ENCODE measurements at places on chromosomes 12 and 14.

GRCh38 chr12:10169104-10169503, 2.8 kb downstream of the OLR1 start:
- no peak for DNase-seq

GRCh38 chr14:97978341-97978740, 1181.2 kb downstream of the VRK1 start:
- DNase-seq, result peak; percentile 84

GRCh38 chr14:64388533-64389285, 556 bp downstream of the MTHFD1 start:
- peak; percentile 66 for DNase-seq

DNA sequence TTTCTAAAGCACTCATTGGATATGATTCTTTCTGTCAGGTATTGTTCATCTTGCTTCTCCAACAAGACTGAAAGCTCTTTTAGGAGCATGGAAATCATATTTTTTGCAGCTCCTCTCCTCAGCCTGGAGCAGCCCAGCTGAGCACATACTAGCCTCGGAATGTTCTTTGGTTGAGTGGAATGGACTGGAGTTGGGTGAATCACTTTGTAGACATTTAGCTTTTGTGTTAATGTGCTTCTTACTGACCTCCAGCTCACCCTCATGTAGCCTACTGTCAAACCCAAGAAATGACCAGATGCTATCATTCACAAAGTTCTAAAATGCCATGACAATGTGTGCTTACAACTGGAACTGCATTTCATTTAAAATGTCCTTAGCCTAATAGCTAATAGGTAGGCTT, 161.1 kb downstream of the NUAK1 start:
- no peak for DNase-seq

DNA sequence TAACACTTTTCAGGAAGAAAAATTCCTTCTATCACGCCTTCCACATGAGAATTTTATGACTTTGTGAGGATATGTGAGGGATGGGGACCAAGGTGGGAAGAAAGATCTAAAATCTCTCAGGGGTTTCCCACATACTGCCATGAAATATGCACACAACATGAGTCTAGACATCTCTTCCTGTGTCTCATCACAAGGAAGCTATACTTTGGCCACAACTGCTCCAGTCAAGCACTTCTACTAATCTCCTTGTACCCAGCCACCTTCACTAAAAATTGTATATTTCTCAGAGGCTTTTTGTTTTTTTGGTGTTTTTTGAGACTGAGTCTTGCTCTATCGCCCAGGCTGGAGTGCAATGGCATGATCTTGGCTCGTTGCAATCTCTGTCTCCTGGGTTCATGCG, 3.2 kb downstream of the OSBPL8 start:
- no peak for DNase-seq

GRCh38 chr12:131775392-131776236, 52.6 kb upstream of the MMP17 start:
- DNase-seq, result no peak

DNA sequence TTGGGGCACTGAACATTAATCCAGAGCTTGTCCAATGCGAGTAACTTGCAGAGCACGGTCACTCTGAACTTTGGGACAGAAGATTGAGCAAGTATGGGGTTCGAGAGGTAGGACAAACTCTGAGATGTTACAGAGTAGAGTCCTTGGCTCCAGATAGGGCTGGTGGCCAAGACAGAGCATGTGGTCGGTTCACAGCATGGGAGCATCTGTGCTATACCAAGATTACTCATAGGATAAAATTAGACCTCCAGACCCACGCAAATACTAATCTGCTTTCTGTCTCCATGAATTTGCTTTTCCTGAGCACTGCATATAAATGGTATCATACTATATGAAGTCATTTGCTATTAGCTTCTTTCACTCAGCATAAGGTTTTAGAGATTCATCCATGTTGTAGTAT, 93.4 kb upstream of the TBX5 start:
- DNase-seq, result no peak

- no peak for DNase-seq
These were observed 32.9 kb upstream of the EEA1 start for GRCh38 chr12:92961949-92962348.

GRCh38 chr12:46573347-46573658, 200.7 kb upstream of the SLC38A2 start:
- DNase-seq, result no peak

DNA sequence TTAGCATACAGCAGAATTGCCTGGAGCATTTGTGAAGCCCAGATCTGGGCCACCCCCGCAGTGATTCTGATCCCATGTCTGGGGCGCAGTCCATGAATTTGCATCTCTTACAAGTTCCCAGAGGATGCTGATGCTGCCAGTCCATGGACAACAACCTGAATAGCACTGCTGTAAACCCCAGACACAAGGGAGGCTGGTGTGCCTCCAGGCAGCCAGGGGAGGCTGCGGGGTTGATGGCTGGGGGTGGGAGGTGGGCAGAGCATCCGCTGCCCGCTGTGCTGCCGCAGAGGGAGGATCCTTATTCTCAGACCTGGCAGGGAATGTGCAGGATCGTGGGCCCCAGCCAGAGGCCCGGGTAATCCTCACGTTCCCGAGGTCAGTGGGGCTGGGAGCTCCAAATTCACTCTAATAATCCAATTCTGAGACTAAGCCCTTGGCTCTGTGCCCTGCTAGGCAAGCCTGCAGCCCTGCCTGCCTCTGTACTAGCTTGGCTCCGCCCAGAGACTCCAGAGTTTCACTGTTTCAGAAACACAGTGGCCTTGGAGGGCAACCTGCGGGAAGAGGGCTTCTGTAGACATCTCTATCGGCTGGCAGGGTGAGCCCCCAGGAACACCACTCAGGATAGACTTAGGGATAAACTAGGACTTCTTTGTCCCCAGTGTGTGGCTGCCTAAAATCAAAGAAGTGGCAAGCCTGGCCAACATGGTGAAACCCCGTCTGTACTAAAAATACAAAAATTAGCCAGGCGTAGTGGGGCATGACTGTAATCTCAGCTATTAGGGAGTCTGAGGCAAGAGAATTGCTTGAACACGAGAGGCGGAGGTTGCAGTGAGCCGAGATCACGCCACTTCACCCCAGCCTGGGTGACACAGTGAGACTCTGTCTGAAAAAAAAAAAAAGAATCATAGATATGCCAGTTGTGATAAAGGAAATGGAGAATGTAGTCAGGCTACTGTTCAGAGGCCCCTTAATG, 17.8 kb upstream of the MLEC start:
- no peak for DNase-seq

DNA sequence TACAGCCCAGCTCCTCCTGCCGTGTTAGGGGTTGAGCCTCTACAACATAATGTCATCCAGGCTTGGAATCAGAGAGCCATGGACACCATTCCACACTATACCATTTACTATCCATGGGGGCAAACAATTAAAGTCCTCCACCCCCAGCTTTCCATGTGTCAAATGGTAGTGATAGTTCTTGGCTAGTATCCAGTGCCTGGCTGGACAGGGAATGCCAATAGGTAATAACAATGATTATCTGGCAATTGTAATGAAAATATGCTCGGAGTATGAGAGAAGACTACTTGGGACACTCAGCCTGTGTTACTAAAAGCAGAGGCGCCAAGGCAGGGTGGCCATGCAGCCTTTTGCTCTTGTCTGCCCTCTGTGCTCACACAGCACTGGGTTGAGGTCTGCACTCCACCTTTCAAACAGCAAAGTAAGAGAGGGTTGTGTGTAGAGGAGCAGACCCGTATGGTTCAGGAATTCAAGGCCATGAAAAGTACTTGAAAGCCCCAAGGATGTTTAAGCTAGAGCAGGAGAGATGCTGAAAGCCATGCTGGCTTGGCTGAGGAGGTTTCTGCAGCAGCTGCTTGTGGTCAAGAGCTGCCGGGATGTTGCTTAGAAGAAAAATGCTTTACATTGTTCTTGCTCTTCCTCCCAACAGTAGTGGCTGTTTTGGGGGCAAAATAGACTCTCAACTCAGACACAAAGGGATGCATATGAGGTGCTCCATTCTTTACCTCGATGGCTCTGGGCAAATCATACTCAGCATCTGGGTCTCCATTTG, 10.6 kb downstream of the SERPINA3 start:
- peak; percentile 15 for DNase-seq

DNA sequence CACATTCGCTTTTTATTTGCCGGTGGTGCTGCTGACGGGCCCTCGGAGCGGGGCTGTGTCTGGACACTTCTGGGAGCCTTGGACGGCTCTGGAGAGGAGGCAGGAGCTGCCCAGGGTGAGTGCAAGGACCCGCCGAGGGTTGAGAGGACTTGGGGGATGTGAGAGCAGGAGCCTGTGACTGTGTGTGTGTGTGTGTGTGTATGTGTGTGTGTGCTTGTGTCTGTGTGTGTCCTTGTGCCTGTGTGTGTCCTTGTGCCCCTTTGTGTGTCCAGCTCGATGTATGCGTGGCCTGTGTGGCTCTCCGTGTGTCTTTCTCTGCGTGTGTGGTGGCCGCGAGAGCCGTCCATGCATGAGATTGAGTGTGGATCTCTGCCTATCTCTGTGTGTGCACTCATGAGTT, 179.6 kb upstream of the MYL2 start:
- no peak for DNase-seq

GRCh38 chr12:65900912-65901672, 76.8 kb downstream of the HMGA2 start:
- DNase-seq, result no peak

GRCh38 chr12:2858334-2858733, 1.5 kb upstream of the TEX52 start:
- no peak for DNase-seq

DNA sequence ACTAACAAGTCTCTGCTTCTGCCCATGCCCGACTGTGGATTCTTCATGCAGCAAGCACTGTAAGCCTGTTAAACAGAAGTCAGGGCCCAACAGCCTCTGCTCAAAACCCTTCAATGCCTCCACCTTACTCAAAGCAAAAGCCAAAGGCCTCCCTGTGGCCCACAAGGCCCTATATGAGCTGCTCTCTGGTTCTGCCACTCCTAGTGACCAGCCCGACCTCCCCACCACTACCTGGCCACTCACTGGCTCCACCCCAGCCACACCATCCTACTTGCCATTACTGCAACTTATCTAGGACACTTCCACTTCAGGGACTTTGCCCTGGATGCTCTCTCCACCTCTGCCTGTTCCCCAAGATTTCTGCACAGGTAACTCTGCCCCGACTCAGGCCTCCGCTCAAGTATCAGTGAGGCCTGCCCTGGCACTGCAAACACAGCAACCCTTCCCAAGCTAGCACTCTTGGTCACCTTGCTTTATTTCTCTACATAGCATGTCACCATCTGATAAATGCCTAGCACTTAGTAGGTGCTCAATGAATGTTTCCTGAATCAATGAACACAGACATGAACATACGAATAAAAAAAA, 88.9 kb downstream of the ITPR2 start:
- DNase-seq, result no peak

GRCh38 chr14:105092171-105093037, 27.2 kb upstream of the GPR132 start:
- peak; percentile 64 for DNase-seq

GRCh38 chr12:71162832-71163763, 5.3 kb upstream of the TSPAN8 start:
- DNase-seq, result no peak

- no peak for DNase-seq
These were observed 1379.7 kb upstream of the SEL1L start for GRCh38 chr14:82913396-82913795.

- no peak for DNase-seq
These were observed 2.4 kb downstream of the ACVR1B start for GRCh38 chr12:51953864-51954263.

GRCh38 chr14:61631045-61631687, 64.1 kb upstream of the HIF1A start:
- no peak for DNase-seq

GRCh38 chr14:105537580-105538474, 11.4 kb downstream of the TMEM121 start:
- peak; percentile 75 for DNase-seq

- no peak for DNase-seq
These were observed 91.9 kb upstream of the DHRS4 start for GRCh38 chr14:23861666-23862065.

- DNase-seq, result no peak
These were observed 37.1 kb downstream of the CHGA start for GRCh38 chr14:92959761-92960680.

- DNase-seq, result no peak
These were observed 45.4 kb upstream of the NR2C1 start for GRCh38 chr12:95118788-95119179.

- DNase-seq, result no peak
These were observed 34.2 kb upstream of the YARS2 start for GRCh38 chr12:32789916-32790315.

- DNase-seq, result no peak
These were observed 22.8 kb upstream of the TMTC2 start for GRCh38 chr12:82663893-82664292.

GRCh38 chr14:96037891-96038557, 1.1 kb upstream of the C14orf132 start:
- DNase-seq, result peak; percentile 66

DNA sequence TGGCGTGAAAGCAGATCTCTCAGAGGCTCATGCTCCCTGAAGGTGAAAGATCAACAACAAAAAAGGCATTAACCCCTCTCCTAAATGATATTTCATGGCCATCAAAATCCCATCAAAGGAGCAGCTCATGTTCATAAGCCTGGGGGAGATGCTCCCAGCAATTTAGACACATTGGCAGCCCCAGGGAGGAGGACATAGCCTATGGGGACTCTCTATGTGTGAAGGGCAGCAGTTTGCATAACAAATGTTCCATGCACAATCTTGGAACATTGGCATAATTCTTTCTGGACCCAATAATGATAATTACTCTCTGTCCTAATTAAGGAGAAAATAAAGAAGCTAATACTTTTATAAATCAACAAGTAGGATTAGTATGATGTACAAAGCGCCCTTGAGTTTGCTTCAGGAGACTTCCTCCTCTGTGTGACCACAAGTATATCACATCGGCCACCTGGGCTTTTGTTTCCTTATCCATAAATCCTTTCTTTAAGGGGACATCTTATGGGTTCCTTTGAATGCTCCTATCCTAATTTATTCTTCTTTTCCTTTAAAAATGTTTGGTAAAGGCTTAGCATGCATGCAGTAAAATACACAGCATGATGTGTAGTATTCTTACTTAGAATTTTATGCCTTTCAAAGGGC, 161.9 kb upstream of the PLEKHG7 start:
- DNase-seq, result no peak

DNA sequence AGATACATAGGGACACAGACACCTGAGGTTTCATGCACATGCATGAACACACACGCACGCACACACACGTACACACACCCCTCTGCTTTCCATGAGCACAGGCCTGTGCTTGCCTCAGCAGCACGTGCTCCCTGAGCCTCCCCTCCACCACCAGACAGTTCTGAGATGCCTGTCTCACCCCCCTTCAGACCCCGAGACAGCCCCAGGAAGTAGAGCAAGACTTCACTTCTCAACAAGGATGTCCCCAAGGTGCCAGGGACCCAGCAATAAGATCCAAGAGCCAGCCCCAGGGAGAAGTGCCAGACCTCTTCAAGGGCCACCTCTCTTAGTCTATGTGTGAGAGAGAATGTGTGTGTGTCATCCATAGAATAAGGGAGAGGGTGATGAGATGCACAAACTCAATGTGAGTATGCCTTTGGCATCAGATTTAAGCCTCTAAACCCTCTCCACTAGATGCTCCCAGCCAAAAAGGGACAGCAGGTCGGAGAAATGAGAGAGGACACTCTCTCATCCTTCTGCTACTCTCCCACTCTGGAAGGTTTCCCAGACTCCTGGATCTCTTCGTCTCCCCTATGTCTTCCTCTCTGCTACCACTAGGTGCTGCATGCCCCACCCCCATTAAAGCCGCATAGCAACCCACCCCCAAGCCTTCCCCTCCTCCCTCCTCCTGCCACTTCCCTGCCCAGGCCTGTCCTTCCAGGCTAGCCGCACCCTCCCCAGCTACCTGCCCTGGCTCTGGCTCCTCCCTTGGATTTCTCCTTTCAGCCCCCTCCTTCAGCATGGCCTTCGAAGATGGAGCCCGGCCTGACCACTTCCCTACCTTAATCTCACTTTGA, 7.7 kb downstream of the RARG start:
- DNase-seq, result no peak

Data from sciatic nerve (tissue), 2 donors.